H7 (cell line): ENCODE measurements at places on chromosomes 6 and 20. TPM values are rescaled to one million over a fixed set of nuclear protein-coding genes. Genes with fewer than 3 reads are reported as not detected.

- DNase-seq = peak; percentile 58
Observed at GRCh38 chr6:40997234-40997957, 41.6 kb downstream of the UNC5CL start.

DNA sequence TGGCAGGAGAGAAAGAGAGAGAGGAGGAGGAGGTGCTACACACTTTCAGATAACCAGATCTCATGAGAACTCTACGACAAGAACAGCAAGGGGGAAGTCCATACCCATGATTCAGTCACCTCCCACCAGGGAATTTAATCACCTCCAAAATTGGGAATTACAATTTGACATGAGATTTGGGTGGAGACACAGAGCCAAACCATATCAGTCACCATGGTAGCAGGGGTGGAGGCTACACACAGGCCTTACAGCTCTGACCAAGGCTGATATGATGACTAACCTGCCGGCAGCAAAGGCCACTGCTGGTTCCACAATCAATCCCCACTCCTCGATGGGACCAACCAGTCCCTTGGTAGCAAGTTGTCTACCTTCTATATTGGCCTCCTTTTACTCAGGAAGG, 13.6 kb upstream of the RBM24 start:
- DNase-seq = no peak

BMP7 gene
- 43.9 and 58.4 TPM in 2 replicates for total RNA-seq

TNNC2 gene
- 0.42 and 0.70 TPM in 2 replicates for total RNA-seq

DNA sequence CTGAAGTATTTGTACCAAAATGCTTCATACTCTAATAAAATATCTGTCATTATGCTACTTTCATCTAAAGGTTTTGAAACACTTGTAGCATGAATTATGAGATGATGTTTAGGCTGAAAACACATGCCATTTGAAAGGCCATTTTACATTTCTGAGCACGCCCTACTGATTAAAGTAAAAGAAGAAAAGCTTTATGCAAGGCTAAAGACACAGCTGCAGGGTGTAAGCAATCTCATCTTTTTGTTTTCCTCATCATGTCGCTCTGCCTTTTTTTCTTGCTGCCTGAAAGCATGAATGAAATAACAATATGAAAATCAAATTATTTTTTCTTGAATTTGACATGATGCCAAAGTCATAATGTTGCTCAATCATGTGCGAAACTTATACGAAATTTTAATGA, 148.6 kb upstream of the ARG1 start:
- no peak for DNase-seq

GRCh38 chr6:53894091-53894490, 99.3 kb downstream of the LRRC1 start:
- no peak for DNase-seq

DNA sequence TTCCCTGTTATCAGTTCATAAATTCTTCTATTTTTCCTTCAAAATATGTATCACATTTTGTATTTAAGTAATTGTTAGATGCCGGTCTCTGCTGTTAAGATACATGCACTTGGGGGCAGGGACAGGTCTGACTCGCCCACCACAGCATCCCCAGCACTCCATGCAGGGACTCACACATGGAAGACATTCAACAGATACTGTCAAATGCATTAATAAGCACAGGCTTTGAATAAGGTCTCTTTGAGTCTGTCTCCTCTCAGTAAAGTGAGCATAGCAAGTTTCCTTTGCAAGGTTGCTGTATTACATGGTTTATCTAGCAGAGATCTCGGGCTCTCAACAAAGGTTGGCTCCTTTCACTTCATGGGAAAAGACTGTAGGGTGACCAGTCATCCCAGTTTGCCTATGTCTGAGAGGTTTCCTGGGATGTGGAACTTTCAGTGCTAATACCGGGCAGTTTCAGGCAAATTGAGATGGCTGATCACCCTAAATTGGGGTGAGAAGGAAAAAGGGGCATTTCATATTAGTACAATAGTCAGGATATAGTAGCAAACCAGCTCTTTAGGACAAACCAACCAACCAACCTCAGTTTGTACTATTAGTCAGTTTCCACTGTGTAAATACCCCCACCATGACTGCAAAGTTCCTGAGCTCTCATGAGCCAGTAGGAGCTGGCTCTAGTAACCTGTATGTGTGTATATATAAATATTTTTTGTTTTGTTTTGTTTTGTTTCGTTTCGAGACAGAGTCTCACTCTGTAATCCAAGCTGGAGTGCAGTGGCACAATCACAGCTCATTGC, 15.0 kb downstream of the JPH2 start:
- no peak for DNase-seq

ARHGAP40 gene
- total RNA-seq = 10.9 and 13.2 TPM in 2 replicates
